T-cell (primary cell): ENCODE measurements at places on chromosomes 16 and 17.
A peak's percentile ranks its signal among the peaks of the same experiment; 100 is the strongest.

- DNase-seq = no peak
Observed at GRCh38 chr17:48162946-48163506, 55.5 kb downstream of the SNX11 start.

DNA sequence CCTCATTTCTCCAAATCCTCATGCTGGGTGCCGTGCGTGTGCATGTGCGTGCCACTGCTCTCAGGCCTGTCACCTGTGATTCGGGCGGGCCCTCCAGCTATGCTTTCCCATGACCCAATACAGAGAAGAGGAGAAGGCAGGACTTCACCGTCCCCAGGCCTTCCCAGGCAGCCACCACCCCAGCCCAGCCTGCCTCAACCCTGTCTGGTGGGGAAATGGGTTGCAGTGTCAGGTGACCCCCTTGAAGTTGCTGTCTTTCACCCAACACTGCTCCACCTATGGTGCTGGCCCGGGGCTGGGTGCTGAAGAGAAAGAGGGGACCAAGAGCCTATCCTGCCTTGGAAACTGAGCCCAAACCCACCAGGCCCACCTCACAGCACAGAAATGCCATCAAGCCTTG is 94.7 kb downstream of the GOSR1 start:
- DNase-seq = no peak

DNA sequence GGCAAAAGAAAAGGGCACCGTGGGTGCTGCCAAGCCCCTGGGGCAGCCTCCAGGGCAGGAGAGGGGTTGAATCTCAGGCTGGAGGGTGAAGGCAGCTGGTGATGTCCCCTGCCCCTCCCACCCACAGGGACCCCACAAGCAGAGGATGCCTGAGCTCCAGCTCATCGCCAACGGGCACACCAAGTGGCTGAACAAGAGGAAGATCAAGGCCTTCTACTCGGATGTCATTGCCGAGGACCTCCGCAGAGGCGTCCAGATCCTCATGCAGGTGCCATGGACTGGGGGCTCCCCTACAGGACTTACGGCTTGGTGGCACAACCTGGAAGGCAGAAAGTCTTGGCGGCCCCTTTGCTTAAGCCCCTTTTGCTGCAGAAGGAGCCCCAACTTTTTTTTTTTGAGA is 21.8 kb downstream of the SLC12A3 start:
- DNase-seq = no peak

GRCh38 chr16:57475711-57476339 is 10.5 kb downstream of the DOK4 start:
- DNase-seq = peak; percentile 67

DNA sequence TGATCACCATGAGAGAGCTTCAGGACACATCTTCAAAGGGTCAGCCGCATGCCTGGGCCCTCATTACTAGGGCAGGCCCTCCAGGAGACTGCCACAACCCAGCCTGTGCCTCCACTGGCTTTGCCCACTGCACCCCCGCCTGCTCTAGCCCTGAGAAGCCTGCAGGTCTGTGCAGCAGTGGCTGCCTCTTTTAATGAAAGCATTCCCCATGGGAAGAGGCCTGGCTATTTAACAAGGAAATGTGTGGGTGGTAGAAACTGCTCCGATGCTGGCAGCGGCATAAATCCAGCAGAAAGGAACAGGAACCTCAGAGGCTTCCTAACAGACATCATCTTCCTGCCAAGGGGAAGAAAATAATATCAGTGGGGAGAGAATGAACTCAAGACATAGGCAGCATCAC is 375 bp upstream of the KRT32 start:
- no peak for DNase-seq

DNA sequence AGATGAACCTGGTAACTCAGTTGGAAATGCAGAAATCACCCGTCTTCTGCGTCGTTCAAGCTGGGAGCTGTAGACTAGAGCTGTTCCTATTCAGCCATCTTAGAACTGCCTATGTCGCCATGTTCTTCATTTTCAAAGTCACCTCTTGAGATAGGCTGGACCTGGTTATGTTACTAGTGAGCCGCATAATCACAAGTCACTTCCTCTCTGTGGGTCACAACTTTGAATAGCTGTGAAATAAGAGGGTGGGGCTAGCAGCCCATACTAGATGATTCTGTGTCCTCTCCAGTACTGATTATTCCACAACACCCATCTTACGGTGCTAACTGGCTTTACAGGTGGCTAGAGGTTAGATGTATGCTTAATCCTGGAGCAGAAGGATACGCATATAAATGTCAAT is 74.2 kb downstream of the VPS53 start:
- DNase-seq = no peak

- peak; percentile 69 for DNase-seq
Observed at GRCh38 chr17:27236717-27237315, 57.1 kb upstream of the WSB1 start.

DNA sequence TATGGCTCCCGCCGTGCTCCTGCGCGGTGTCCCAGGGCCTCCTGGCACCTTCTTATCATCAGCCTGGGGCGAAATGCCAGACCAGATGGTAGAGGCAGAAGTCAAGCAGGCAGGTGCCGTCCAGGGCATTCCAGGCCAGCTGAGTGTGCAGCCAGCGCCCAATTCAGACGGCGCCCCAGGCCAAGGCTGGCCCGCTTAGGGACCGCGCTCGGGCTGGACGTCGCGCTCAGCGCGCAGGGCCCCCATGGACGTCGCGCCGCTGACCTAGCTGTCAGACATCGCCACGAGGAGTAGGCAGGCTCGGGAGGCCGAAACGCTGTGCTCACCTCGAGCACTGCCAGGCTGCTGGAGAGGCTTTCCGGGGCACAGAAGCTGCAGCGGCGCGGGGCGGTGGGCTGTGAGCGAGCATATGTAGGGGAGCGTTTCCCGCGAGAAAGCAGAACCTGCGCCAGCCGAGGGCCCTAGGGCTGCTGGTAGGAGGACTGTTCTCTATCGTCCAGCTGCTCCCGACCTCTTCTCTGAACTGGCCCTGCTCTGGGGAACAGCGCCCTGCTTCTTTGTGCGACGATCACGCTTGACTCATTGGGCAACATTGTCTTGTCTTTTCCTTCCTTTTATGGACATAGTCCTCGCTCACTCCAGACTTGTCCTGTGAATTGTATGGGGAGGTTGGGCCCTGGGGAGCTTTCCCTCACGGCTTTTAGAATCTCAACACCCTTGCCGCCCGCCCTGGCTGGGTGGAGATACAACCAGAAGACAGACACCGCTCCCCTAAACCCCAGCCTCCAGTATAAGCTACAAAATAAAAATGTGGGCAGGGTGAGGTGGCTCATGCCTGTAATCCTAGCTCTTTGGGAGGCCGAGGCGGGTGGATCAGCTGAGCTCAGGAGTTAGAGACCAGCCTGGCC is 8.4 kb upstream of the CA4 start:
- no peak for DNase-seq

DNA sequence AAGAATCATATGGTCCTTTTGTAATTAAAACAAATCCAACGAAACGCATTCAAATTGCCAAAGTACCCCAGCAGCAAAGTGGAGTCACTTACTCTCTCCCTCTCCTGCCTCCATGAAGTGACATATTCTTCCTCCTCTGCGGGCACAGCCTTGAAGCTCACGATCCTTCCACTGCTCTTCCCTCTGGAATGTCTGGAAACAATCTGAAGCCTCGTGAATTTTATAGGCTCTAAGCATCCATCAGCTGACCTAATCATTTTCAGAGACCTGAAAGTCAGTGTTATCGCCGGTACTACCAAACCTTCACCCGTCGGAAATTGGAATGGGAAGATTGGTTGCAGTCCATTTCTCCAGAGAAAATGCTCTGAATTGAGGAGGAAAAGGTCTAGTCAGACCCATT is 134.5 kb upstream of the FOXF1 start:
- no peak for DNase-seq

DNA sequence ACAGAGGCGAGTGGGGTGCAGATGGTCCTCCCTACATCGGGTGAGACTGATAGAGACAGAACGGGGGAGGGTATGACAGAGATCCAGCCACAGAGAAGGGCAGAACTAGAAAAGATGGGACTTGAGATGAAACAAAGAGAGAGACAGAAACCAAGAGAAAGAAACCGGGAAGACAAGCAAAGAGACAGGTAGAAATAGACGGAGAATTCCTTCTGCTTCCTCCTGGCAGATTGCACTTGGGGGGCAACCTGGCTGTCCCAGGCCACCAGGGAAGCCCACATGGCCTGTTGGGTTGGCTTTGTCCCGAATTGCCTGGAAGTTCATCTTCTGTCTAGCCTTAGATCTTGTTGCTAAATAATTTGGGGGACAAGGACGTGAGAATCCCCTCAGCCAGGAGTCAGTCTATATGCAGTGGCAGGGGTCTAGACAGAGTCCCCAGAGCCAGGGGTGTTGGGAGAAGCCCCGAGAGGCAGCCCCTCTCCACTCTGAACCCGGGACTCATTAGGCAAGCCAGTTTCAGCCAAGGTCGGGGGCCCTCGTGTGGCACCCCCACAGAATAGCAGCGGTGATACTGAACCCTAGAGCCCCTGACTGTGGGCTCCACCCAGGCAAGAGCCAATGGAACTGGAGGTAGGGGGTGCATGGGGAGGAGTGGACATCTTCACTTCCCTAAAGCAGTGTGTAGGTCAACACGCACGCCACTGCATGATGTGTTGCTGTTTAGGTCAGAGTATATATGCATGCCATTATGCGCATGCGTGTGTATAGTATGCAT is 627 bp upstream of the TSPOAP1 start:
- peak; percentile 67 for DNase-seq

- DNase-seq = no peak
Observed at GRCh38 chr17:82244413-82245133, 15.7 kb downstream of the SLC16A3 start.

DNA sequence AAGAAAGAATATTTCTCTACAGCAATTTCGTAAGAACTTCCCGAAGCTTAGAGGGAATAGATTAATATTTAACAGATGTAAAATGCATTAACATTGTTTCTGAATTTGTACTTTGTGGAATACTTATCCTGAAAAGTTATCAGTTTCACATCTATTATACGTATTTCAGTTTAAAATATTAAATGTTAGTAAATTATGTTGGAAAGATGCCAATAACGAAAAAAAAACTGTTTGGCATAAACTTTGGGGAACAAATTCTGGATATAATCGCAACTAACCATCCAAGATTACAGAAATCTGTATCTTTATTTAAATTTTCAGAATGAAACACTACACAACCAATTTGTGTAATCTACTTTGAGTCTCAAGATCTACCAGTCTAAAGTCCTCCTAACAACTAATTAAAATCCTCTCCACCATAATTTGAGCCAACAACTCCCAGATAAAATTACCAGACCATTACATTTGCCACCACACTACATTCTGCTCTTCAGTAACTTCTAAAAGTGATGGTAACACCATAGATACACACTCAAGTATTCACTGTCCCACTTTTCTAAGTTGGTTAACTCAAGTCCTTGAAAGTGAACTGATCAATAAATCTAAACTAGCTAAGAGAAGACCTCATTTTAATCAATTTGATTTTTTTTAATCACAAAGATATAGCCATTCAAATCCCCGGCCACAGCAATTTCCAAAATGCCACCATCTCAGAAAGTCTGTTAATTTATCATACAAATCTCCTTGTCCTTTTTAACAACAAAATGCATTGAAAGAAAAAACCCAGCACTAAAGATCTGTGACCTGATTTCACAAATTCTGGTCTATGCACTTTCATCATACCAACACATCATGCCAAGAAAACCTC is 2.0 kb downstream of the SIAH1 start:
- no peak for DNase-seq

DNA sequence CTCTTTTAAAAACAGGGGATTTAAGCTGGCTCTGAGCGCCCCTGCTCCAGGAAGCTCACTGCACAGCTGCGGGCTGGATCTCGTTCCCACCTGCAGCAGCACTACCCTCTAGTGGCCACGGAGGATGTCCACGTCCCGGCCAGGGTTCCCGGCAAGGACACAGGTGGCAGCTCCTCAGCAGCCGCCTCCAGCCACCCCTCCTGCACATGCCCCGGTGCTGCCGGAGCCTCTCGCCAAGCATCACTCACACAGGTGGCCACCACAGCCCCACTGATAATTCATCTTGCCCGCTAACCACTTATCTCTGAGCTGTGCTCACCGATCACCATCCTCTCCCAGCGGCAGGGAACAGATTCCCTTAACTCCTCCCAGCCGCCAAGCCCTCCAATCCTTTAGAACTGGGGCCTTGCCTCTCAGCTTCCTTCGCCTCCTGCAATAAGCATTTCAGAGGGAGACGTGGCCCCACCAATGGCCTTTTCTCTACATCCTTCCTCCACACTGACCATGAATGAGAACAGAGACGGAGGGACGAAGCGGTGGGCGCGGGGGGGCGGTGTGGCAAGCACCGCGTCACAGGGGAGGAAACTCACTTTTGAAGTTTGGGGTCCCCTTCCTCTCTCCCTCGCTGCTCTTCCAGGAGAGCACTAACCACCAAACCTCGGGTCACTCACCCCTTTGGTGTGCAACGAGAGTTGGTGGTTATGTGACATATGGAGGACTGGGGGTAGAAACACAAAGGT is 222.1 kb downstream of the RBFOX3 start:
- no peak for DNase-seq

DNA sequence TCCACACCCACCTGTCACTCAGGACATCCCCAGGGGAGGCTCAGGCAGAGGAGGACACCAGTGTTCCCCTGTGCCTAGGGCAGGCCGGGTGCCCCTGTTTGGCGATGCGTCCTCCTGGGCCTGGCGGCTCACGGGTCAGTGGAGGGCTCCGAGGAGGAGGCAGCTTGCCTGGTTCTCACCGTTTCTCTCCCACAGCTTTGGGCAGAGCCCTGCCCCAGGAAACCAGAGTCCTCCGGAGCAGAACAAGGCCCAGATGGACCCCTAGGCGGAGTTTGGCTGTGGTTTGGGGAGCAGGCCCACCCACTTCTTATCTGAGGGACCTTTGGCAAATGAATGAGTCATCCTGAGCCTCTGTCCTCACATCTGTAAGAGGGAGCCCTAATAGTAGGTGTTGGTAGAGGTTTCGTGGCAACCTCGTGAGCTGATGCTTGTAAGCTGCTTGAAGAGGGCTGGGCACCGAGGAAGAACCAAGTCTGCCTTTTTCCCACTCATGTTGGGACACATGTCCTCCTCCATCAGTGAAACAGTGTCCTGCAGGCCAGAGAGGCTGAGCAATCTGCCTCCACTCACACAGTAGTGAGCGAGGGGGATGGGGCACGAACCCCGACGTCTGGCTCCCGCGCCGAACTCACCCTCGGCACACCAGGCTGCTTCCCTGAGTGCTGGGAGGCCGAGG is 247.0 kb upstream of the CIBAR2 start:
- DNase-seq = no peak

- DNase-seq = peak; percentile 12
Observed at GRCh38 chr17:48472411-48473281, 42.6 kb upstream of the SKAP1 start.

DNA sequence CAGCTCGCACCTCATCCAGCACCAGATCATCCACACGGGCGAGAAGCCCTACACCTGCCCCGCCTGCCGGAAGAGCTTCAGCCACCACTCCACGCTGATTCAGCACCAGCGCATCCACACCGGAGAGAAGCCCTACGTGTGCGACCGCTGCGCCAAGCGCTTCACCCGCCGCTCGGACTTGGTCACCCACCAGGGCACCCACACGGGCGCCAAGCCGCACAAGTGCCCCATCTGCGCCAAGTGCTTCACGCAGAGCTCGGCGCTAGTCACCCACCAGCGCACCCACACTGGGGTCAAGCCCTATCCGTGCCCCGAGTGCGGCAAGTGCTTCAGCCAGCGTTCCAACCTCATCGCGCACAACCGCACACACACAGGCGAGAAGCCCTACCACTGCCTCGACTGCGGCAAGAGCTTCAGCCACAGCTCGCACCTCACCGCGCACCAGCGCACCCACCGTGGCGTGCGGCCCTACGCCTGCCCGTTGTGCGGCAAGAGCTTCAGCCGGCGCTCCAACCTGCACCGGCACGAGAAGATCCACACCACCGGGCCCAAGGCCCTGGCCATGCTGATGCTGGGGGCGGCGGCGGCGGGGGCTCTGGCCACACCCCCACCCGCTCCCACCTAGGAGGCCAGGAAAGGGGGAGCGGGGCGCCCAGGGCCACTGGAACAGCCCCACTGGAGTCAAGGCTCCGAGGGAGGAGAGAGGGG is 7.5 kb downstream of the ZNF205 start:
- DNase-seq = no peak
